ENCODE measurements at places on chromosomes 7 and 10. TPM values are rescaled to one million over a fixed set of nuclear protein-coding genes. Genes with fewer than 3 reads are reported as not detected.

Gene SAP25
- total RNA-seq = 8.1 TPM

GRCh38 chr7:126535176-126535575 is 717.6 kb downstream of the GRM8 start:
- no peak for DNase-seq
- H3K27me3 ChIP-seq = no peaks in the 10 kb centered on the region
- no peaks in the 10 kb centered on the region for H3K36me3 ChIP-seq
- H3K4me3 ChIP-seq = no peak overlapping the region
- peaks cover 7% of the 10 kb centered on the region for H3K4me1 ChIP-seq

Gene TAS2R3
- 3.9 TPM for total RNA-seq

Gene MYPN
- 0.22 TPM for total RNA-seq

DNA sequence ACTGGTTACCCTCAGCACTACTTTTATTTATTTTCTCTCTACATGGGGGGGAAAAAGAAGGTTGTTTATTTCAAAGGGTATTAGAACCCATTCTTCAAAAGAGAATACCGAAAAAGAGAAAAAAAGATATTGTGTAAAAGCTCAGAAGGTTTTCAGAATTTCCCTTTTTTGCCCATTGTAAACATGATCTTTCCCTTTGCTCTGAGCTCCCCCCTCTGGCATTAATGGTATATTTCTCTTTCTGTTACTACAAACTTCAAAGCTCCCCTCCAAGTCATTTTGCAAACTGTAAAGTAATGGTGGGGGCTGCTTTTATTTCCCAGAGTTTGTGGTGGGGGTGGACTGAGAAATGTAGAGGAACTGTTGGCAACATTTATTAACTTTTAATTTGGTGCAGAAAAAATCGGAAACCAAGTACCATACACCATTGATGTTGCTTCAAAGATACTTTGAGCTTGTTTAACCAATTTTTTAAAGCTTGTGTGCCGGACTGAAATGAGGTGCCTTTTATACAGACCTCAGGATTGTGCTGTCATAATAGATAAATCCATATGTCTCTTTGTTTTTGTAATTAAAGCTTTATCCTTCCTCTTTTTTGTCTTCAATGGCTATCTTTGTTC is 181.5 kb downstream of the EXOC4 start:
- H3K4me3 ChIP-seq = no peak overlapping the region
- H3K36me3 ChIP-seq = no peaks in the 10 kb centered on the region
- H3K27ac ChIP-seq = no peak overlapping the region
- no peaks in the 10 kb centered on the region for H3K27me3 ChIP-seq
- no peak for DNase-seq
- peaks cover 5% of the 10 kb centered on the region for H3K4me1 ChIP-seq

DNA sequence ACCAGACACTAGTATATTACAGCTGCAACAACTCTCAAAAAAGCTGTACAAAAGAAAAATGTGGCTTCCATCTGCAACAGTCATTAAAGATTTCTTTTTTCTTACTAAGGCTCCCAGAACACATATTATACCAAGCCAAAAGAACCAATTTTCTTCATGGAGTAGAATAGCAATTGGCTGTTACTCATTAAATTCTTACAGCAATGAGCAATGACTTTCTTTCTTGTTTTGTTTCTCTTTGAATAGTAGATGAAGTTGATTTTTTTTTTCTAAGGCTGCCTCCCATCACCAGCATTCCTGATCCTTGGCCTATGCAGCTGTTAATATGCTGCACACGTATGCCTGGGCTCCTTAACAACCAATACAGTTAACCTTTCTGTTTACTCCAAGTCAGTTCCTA is 36.6 kb upstream of the SPOCK2 start:
- H3K36me3 ChIP-seq = peaks cover 12% of the 10 kb centered on the region
- peaks cover 8% of the 10 kb centered on the region for H3K4me1 ChIP-seq
- DNase-seq = no peak
- no peaks in the 10 kb centered on the region for H3K27me3 ChIP-seq
- no peak overlapping the region for H3K27ac ChIP-seq

DNA sequence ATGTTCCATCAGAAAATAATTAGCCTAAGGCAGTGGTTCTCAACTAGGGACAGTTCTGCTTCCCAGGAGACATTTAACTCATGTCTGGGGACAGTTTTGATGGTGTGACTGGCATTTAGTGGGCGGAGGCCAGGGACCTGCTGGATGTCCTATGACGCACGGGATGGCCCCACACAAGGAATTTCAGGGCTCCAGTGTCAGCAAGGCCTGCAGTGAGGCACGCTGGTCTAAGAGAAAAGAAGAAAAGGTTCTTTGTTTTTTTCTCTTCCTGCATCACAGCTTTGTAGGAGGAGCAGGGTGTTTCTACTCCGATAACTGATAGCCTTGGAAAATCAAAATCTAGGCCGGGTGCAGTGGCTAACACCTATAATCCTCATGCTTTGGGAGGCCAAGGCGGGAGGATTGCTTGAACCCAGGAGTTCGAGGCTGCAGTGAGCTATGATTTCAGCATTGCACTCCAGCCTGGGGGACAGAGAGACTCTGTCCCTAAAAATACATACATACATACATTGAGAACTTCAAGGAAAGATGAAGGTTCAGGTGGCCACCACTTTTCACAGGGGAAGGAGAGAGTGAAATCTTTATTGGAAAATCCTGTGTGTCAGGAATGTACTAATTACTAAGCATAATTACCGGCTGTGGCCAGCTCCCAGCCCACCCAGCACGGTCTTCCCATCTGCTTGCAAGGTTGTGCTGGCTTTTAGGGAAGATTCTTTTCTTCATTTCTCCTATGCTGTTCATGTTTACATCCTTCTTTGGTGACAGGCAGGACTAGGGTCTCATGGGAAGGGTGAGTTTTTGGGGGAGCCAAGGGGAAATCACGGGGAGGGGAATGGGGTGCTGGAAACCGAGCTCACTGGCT is 150.4 kb downstream of the ACTR3B start:
- H3K4me3 ChIP-seq = no peak overlapping the region
- no peaks in the 10 kb centered on the region for H3K36me3 ChIP-seq
- DNase-seq = no peak
- no peaks in the 10 kb centered on the region for H3K4me1 ChIP-seq
- H3K27me3 ChIP-seq = no peaks in the 10 kb centered on the region

Gene ARHGAP22
- 4.7 TPM for total RNA-seq
